ENCODE measurements at places on chromosomes 11 and 22.

GRCh38 chr11:78789375-78789774, 214.7 kb upstream of the NARS2 start:
- no peak for DNase-seq

DNA sequence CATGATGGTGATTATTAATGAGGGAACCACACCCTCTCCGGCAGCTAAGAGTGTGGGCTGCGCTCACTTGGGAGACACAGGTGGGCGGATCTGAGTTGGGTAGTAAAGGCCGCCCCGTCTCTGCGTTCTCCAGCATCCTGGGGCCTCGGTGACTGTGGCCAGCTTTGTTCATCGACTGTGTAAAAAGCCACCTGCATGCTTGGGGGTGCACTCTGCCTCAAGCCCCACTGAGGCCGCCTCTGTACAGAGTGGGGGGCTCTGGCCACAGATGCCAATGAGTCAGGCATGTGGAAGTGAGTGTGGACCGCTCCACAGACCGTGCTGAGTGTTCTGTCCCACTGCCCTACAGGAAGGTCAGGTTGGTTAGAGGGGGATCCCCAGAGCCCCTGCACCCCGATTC, 192.7 kb downstream of the SHANK2 start:
- no peak for DNase-seq

GRCh38 chr11:73612601-73613140, 14.8 kb upstream of the FAM168A start:
- no peak for DNase-seq

- DNase-seq, result no peak
These were observed 4.0 kb downstream of the RPS13 start for GRCh38 chr11:17073370-17074027.

GRCh38 chr11:19301361-19301760, 60.6 kb upstream of the E2F8 start:
- no peak for DNase-seq

DNA sequence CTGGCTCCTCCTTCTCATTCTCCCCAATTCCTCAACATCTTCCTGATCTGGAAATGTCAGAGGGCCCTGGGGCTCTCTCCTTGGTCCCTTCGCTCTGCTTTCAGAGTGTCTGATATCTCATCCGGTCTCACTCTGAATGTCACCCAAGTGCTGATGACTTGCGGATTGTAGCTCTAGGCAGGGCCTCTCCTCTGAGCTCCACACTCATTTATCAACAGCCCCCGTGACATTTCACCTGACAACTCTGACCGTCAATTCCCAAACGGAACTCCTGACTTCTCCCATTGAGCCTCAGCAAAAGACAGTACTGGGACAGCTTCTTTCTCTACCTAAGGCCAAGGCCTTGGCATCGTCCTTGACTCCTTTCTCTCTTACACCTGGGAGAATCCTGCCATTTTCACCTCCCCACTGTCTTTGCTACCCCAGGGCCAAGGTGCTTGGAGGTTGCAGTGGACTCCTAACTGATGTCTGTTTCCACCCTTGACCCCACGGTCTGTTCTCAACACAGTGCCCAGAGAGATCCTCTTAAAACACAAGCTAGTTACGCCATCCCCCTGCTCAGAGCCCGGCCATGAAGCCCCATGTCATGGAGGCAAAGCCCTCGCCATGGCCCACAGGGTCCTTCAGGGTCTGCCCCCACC, 57.5 kb upstream of the THY1 start:
- DNase-seq, result no peak

DNA sequence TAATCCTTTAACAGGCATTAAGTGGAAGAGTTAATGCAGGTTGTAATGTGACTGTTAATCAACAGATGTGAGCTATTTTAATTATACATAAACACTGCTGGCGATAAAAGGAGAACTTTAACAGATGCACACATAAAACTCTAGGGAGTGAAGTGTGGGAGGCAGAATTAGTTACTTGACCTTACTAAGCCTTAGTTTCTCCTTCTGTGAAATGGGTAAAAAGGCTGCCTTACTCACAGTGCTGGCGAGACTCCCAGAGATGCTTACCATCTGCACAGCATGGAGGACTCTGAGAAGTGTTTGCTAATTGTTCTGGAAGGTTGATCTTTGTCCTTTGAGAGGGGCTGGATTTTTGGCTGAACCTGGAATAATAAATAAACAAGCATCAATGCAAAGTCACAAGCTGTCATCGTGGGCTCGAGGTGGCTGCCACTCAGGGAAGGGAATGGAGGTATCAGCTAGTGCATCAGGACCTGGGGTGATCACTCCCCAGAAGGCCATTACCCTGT, 58.6 kb upstream of the MPEG1 start:
- no peak for DNase-seq

DNA sequence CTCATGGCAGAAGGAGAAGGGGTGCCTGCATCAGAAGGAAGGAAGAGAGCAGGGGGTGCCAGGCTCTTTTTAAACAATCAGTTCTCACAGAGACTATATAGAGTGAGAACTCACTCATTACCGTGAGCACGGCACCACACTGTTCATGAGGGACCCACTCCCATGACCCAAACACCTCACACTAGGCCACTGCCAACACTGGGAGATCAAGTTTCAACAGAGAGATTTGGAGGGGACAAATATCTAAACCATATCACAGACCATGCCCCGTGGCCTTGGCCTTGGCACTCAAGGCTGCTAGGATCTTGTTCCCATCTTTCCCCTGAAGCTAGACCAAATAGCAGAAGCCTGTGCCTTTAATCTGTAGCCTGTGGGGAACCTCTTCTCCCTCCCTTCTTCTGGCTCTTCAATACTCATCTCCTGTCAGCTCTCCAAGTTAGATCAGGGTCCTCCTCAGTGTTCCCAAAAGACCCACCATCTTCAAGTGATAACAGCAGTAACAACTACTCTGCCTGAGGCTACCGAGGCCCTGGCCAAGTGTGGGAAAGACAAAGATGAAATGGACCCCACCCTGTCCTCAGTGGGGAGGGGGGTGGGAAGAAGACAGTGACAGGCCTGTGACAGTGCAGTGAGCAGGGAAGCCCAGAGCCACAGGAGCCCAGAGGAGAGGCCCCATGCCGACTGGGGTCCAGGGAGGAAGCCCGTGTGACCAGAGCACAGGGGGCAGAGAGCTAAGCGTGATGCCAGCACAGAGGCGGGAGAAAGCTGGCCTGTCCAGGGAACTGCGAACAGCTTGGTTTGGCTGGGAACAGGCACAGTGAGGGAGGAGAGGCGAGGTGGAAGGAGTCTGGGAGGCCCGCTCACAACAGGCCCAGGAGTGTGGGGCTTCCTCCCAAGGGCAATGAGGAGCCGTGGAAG, 72.6 kb downstream of the MYO7A start:
- no peak for DNase-seq

GRCh38 chr11:74171997-74172396, 908 bp downstream of the PPME1 start:
- no peak for DNase-seq

GRCh38 chr22:20552443-20553401, 45.3 kb downstream of the MED15 start:
- DNase-seq, result no peak

- DNase-seq, result no peak
These were observed 5.3 kb upstream of the ACR start for GRCh38 chr22:50732681-50733080.

- DNase-seq, result no peak
These were observed 4.3 kb upstream of the PARVB start for GRCh38 chr22:44019846-44020245.

DNA sequence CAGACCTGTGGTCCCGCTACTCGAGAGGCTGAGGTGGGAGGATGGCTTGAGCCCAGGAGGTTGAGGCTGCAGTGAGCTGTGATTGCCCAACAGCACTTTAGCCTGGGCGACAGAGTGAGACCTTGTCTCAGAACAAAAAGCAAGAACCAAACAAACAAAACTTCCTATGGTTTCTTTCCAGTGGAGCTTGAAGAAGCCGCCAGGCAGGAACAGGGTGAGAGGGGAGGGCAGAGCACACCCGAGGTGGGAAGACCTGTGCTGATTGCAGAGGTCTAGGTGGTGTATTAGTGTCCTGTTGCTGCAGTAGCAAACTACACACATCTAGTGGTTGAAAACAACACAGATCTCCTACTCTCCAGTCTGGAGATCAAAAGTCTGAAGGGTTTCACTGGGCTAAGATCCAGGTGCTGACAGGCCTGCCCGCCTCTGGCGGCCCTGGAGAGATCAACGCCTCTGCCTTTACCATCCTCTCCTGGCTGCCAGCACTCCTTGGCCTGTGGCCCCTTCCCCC, 10.5 kb downstream of the ARHGEF17 start:
- no peak for DNase-seq

GRCh38 chr11:61923166-61924063, 6.0 kb upstream of the RAB3IL1 start:
- no peak for DNase-seq

GRCh38 chr22:20777420-20778177, 3.7 kb downstream of the SERPIND1 start:
- peak; percentile 79 for DNase-seq

DNA sequence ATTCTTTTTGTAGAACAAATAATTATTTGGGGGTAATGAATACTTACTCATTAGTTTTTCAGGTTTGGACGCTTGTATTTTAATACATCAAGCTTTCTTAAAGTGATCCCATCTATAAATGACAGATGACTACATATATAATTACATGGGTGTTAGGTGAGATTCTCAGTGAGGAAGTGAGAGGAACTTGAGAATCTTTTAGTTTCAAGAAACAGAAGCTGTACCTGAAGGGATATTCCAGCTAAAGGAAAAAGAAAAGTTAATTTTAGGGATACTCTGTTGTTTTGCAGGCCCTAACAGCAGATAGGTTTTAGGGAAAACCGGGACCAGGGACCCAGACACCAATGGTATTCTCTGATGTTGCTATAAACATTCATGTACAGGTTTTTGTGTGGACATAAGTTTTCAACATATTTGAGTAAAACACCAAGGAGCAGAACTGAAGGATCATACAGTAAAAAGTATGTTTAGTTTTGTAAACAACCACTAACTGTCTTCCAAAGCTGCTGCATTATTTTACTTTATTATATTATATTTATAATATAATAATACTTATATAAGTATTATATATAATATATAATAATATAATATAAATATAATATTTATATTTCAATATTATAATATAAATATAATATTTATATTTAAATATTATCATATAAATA, 24.1 kb upstream of the PHOX2A start:
- no peak for DNase-seq

GRCh38 chr22:26115266-26115665, 54.0 kb upstream of the SEZ6L start:
- no peak for DNase-seq

GRCh38 chr22:47056776-47057470, 294.5 kb downstream of the TBC1D22A start:
- no peak for DNase-seq
